Calu3 (cell line): ENCODE measurements at places on chromosomes 1 and 21. TPM values are rescaled to one million over a fixed set of nuclear protein-coding genes. Genes with fewer than 3 reads are reported as not detected.

DNA sequence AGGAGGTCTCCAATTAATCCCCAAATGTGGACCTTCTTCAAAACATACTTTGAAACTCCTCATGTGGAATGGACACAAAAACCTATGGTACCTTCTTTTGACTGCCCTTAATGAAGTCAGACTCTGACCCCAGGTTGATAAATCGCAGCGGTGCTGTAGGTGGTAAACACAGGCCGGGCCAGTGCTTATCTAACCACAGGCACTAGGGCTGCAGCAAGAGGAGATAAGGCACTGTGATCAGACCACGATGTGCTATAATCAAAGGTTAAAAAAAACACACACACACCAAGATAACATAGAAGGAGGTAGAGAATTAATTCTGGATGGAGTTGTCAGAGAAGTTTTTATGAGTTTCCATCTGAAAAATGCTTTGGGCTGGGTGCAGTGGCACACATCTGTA lies 52.3 kb upstream of the SIPA1L2 start:
- peaks cover 76% of the 10 kb centered on the region for H3K27me3 ChIP-seq
- H3K27ac ChIP-seq: no peak overlapping the region
- H3K4me3 ChIP-seq: no peak overlapping the region
- DNase-seq: peak; percentile 50

DNA sequence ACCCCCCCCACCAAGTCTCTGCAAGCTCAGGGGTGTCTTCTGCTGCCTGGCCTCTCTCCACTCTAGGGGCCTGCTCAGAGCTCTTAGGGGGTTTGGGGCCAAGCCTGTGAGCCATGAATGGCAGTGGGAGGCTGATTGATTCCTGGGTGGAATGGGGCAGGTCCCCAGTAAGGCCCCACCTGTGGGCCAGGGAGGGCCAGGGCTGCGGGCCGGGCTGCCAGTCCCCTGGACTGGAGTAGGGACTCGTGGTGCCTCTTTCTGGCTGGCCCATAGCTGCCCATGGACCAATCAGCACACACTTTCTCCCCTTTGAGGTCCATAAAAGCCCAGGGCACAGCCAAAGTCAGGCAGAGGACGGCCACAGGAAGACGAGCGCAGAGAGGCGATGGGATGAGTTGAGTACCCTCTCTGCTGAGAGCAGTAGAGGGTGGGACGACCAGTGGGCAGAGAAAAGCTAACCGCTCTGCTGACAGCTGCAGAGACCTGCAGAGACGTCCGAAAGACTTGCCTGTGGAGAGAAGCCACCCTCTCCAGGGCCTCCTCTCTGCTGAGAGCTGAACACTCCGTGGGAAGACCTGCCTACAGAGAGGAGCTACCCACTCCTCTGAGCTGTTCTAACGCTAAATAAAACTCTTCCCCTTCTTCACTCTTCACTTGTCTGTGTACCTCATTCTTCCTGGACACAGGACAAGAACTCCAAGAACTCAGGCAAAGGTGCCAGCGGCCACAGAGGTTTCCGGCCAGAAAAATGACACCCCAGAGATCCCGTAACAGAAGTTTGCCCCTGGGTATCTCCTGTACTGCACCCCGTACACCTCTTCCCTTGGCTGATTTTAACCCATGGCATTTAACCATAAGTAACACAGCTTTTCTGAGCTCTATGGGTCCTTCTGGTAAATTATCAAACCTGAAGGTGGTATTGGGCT lies 38.2 kb upstream of the TARDBP start:
- peaks cover 12% of the 10 kb centered on the region for H3K27me3 ChIP-seq
- H3K4me3 ChIP-seq: no peak overlapping the region
- DNase-seq: no peak
- H3K4me1 ChIP-seq: peaks cover 10% of the 10 kb centered on the region
- H3K36me3 ChIP-seq: no peaks in the 10 kb centered on the region

GRCh38 chr1:193538003-193538354 lies 351.6 kb upstream of the B3GALT2 start:
- no peak overlapping the region for H3K4me3 ChIP-seq
- no peaks in the 10 kb centered on the region for H3K27me3 ChIP-seq
- no peaks in the 10 kb centered on the region for H3K36me3 ChIP-seq
- DNase-seq: peak; percentile 28

DNA sequence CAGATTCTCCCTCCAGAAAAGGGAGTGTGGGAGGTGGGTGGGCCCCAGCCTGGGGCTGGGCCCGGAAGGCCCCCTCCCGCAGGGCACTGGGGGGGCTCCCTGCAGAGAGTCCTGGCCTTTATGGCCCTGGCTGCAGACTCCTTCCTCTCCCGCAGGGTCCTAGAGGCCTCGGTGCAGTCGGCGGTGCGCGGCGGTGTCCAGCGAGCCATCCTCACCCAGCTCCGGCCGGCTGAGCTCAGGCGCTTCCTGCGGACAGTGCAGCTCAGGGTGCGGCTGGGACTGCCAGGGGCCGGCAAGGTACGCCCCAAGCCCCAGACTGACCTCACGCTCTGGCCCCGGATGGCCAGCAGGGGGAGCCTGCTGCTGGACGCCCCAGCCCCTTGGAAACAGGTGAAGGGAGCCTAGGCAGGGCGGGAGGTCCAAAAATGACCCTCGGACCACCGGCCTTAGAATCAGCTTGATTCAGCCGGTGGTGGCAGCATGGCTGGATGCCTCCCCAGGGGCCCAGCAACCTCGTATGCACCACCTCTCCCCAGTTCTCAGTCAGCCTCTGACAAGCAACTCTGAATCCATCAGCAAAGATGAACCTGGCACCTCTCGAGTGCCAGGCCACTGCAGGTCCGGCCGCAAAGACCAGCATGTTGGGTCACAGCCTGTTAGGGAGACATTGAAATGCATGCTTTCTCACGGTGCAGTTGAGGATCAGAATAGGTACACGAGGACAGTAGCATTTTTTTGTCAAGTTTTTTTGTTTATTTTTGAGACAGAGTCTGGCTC lies 20.6 kb downstream of the MTHFR start:
- H3K4me1 ChIP-seq: no peaks in the 10 kb centered on the region
- H3K27ac ChIP-seq: no peak overlapping the region
- H3K36me3 ChIP-seq: peaks cover 12% of the 10 kb centered on the region
- peak; percentile 67 for DNase-seq
- no peak overlapping the region for H3K4me3 ChIP-seq

Gene KRTAP13-2
- not detected in 2 replicates for total RNA-seq

GRCh38 chr1:16055613-16056520 lies 12.3 kb downstream of the CLCNKB start:
- H3K27me3 ChIP-seq: peaks cover 18% of the 10 kb centered on the region
- peak; percentile 88 for DNase-seq
- H3K4me1 ChIP-seq: no peaks in the 10 kb centered on the region
- H3K27ac ChIP-seq: no peak overlapping the region

Gene TIMM17A
- total RNA-seq: 78.5 and 85.3 TPM in 2 replicates

GRCh38 chr1:150210706-150211105 lies 25.2 kb downstream of the ANP32E start:
- no peak overlapping the region for H3K27ac ChIP-seq
- H3K4me3 ChIP-seq: no peak overlapping the region
- no peak for DNase-seq

GRCh38 chr1:28143496-28144202 lies 32.8 kb downstream of the PTAFR start:
- H3K36me3 ChIP-seq: no peaks in the 10 kb centered on the region
- H3K27ac ChIP-seq: no peak overlapping the region
- no peak overlapping the region for H3K4me3 ChIP-seq
- no peak for DNase-seq

DNA sequence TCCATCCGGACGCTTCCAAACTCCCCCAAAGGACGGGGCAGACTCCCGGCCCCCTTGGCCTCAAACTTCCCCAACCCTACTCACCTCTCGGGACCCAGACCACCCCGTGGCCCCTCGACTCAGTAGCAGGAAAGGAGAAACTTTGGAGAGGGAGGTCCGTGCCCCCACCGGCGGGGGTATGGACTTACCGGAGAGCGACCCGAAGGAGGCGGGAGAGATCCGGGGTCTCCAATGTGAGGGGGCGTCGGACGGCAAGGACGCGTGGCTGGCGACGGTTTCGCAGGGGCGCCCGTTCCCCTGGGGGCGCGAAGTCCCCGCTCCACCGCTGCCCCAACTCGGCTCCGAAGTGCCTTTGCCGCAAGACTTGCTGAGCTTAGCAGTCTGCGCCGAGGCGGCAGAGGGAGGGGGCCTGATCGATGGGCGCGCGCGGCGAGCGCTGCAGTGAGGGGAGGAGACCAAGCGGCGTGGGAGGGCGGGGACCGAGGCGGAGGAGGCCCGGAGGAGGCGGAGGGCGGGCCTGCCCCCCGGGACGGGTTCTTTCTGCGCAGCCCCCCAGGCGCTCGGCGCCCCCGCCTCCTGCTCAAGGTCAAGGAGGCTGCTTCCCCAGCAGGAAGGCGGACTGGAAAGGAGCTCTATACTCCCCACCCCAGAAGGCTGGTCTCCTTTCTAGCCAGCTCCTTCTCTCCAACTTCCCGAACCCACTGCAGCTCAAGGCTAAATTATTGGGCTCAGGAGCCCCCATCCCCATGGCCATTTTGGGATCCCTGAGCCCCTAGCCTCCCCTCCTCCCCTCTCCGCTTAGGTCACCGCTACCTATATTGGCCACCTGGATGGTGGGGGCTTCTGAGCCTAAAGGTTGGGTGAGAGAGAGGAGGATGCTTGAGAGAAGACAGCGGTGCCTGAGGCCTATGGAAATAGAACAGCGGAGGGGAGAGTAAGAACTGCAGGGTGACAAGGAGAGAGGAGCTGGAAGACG lies at the start of gene SYT2:
TSS of gene SYT2 (minus strand) at position 385 of the 976 bp plus-strand sequence. CDS start 104,682 bp downstream, outside the sequence.
- peak; percentile 46 for DNase-seq
- peak within 1 kb of the TSS; percentile 50 for H3K4me3 ChIP-seq
- H3K4me1 ChIP-seq: peaks cover 10% of the 10 kb centered on the region
- H3K27ac ChIP-seq: no peak within 1 kb of the TSS
- H3K36me3 ChIP-seq: no peaks in the 10 kb centered on the region

- no peaks in the 10 kb centered on the region for H3K4me1 ChIP-seq
- peak within 1 kb of the TSS; percentile 75 for H3K27ac ChIP-seq
- peak; percentile 98 for DNase-seq
These were observed at the start of gene CRYZL1 for GRCh38 chr21:33641352-33642026. CRYZL1 (minus strand) TSS chr21:33641741; CDS start chr21:33631551, 10,190 bp downstream.
